Activated naive CD8-positive, alpha-beta T cell treated with anti-CD3 and anti-CD28 coated beads, Interleukin-2, amount 10 ng/mL, durations not matched to agents 7 days and 5 days (primary cell): ENCODE measurements at places on chromosomes 3 and 15. TPM values are rescaled to one million over a fixed set of nuclear protein-coding genes. Genes with fewer than 3 reads are reported as not detected.

AADACL2 gene
- total RNA-seq = not detected

SSUH2 gene
- total RNA-seq = not detected

DNA sequence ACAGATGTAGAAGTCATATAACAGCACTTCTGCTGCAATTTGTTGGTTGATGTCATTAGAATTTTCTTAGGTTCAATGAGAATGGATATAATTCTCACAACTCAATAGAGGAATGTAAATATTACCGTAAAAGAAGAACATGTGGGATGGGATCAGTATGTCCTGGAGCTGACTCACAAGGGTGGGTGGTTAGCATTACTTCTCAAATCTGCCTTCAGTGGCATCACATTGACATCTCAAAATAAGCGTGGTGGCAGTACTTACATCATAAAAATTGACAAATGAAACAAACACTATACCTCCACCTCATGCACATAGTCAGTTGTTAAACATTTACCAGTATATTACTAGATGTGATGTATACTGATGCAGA, 1068.0 kb upstream of the CADM2 start:
- DNase-seq = no peak
- H3K27me3 ChIP-seq = no peaks in the 10 kb centered on the region
- H3K36me3 ChIP-seq = no peaks in the 10 kb centered on the region
- no peak overlapping the region for H3K4me3 ChIP-seq
- H3K27ac ChIP-seq = no peak overlapping the region

DNA sequence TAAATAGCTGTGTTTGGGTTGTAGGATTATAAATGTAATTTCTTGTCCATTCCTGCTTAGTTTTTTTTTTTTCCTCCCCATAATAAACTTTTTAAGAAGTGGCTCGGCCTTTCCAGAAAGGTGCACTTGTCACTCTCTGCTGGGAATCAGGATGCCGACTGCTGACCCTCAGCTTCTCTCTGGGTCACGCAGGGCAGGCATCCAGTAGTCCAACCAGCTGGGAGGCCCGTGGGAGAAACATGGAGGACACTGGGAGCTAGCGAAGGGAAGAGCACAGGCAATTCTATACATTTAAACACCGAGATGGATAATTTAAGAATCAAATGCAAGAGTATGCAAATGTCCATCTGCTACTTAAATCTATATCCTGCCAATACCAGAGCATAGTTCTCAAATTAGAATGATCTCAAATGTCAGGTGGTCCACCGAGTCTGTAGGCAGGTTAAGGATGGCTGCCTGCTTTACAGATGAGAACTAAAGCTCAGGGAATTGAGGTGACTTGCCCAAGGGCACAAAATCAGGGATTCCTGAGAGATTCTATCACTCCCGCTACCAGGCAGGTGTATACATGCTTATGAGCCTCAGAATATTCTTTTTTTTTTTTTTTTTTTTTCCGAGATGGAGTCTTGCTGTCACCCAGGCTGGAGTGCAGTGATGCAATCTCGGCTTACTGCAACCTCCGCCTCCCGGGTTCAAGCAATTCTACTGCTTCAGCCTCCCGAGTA, 64.5 kb downstream of the DAPK2 start:
- H3K27ac ChIP-seq = no peak overlapping the region
- peaks cover 4% of the 10 kb centered on the region for H3K27me3 ChIP-seq
- no peak overlapping the region for H3K4me3 ChIP-seq
- H3K4me1 ChIP-seq = no peaks in the 10 kb centered on the region
- H3K36me3 ChIP-seq = no peaks in the 10 kb centered on the region

- no peaks in the 10 kb centered on the region for H3K36me3 ChIP-seq
- H3K4me1 ChIP-seq = no peaks in the 10 kb centered on the region
- no peak overlapping the region for H3K4me3 ChIP-seq
Observed at GRCh38 chr3:126187920-126188319, 7.5 kb upstream of the ALDH1L1 start.

GRCh38 chr3:12796171-12797123, at the start of gene CAND2:
Gene CAND2 (plus strand): TSS chr3:12796680. CDS start chr3:12796721, 41 bp downstream.
- peak; percentile 47 for DNase-seq
- no peak within 1 kb of the TSS for H3K27ac ChIP-seq
- peaks cover 24% of the 10 kb centered on the region for H3K27me3 ChIP-seq

- no peaks in the 10 kb centered on the region for H3K27me3 ChIP-seq
- H3K36me3 ChIP-seq = no peaks in the 10 kb centered on the region
- no peak overlapping the region for H3K4me3 ChIP-seq
- DNase-seq = no peak
Observed at GRCh38 chr15:100437261-100437660, 91.5 kb downstream of the CERS3 start.
